ENCODE measurements at places on chromosomes 1 and 21.
A peak's percentile ranks its signal among the peaks of the same experiment; 100 is the strongest.

DNA sequence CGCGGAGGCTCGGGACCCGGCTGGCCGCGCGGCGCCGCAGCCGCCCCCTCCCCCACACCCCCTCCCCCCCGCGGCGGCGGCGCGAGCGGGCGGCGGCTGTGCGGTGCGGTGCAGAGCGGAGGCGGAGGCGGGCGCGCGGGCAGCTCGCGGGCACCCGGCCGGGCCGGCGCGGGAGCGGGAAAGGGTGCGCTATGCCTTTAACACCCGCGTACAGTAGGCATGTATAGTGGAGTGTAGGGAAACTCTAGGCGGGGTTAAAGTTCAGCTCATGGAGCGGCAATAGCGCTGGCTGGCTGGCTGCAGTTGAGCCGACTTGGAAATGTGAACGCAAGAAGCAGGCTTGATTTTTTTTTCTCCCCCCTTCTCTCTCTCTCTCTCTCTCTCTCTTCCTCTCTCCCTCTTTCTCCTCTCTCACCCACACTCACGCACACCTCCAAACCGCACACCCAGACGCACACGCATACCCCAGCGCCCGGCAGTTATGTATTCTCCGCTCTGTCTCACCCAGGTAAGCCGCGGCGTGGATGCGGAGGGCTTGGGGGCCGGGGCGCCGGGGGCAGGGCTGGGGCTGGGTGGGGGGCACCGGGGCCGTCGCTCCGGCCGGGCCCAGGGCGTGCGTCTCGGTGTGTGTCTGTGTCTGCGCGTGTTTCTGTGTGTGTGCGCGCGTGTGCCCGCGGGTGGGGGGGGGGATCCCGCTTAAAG, at the start of gene NFIA:
TSS of gene NFIA (plus strand) at position 251 of the 702 bp plus-strand sequence.
- DNase-seq = no peak

DNA sequence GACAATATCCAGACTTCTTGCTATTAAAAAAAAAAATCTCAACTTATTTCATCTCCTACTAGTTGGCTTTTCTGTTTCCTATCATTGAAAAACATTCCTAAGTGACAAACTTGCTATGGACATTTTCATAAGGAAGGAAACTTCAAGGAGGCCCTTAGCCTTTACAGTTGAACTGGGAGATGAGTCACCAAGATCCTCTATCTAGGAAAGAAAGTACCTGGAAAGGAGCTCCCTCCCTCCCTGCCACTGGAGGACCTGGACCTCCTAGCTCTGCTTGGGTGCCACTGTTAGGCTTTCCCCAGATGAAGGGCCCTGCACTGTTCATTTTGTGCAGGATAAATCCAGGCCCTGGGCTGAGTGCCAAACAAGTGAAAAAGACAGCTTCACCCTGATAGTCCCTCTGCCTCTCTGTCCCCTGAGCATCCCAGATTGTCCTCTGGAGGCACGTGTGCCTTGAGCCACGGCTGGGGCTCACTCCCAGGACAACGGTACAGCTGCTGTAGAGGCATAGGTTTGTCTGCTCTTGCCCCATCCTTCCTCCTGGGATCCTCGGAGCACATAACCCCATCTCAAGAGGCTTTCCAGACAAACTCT, 40.2 kb upstream of the SOX13 start:
- DNase-seq = peak; percentile 2

- no peak for DNase-seq
These were observed 75.1 kb downstream of the ZFYVE9 start for GRCh38 chr1:52216907-52217458.

- DNase-seq = no peak
These were observed 43.1 kb upstream of the IGSF21 start for GRCh38 chr1:18064534-18064933.

- no peak for DNase-seq
These were observed 57.0 kb downstream of the HLCS start for GRCh38 chr21:36909423-36909822.

Measured in bone marrow (tissue), 2 donors.